ENCODE measurements at places on chromosomes 2 and 18.
A peak's percentile ranks its signal among the peaks of the same experiment; 100 is the strongest.

- DNase-seq = no peak
Measured at GRCh38 chr2:28269019-28269784, 123.5 kb upstream of the FOSL2 start.

DNA sequence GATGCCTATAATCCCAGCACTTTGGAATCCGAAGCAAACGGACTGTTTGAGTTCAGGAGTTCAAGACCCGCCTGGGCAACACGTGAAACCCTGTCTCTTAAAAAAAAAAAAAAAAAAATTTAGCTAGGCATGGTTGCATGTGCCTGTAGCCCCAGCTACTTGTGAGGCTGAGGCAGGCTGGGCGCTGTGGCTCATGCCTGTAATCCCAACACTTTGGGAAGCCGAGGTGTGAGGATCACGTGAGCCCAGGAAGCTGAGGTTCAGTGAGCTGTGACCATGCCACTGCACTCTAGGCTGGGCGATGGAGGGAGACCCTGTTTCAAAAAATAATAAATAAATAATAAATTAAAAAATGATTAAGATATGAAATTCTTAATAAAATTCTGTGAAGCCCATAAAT, 9.0 kb upstream of the STRN start:
- no peak for DNase-seq

DNA sequence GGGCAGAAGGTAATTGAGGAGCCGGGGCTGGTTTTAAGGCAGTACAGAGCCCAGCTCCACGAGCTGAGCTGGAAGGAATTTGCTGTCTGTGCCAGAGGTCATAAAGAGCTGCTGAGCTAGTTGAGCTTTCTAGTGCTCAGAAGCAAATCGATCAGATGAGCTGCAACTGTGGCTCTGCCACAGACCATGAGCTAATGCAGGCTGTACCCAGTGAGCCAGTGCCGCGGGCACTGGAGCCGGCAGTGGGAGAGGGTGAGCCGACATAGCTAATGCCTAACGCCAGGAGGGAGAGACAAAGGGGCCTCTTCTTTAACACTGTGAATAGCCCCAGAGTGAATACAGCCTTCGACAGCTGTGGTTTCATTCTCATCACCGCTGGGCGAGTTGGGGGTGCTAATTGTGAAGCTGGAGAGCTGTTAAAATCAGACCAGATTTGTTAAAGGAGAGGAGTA, 410.1 kb upstream of the TCF4 start:
- DNase-seq = peak; percentile 84

DNA sequence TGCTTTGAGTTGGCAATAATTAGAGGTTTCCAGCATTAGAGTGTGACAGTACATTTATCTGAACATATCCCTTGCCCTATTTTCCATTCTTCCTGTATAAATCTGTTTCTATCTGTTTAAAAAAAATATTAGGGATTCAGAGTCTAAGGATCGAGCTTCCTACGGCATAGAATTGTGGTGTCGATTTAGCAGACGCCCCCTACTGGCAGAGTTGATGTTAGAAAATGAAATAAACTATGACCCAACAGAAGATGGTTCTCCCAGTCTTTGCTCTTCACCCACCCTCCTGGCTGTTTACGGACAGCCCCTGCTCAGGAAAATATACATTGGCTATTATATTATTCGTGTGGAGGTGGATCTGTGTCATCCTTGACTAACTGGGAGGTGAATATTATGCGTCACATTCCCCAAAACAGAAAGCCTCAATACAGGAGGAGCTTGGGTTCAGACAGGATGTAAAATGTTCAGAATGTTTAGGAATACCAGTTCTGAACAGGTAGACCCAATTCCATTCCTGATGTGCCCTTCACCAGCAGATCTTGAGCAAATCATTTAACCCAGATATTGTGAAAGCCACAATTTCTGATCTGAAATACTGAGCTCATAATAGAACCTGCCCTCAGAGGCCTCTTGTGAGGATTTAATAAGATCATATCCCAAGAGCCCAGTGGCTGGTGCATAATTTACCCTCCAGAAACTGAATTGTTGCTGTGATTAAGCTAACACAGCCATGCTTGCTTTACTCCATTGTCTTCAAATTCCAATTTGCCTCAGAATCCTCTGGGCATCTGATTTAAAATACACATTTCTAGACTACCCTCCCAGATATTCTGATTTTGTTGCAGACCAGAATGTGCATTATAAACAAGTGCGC, 10.8 kb upstream of the ERMN start:
- DNase-seq = no peak

GRCh38 chr2:83747141-83747540, 711.9 kb downstream of the SUCLG1 start:
- no peak for DNase-seq

DNA sequence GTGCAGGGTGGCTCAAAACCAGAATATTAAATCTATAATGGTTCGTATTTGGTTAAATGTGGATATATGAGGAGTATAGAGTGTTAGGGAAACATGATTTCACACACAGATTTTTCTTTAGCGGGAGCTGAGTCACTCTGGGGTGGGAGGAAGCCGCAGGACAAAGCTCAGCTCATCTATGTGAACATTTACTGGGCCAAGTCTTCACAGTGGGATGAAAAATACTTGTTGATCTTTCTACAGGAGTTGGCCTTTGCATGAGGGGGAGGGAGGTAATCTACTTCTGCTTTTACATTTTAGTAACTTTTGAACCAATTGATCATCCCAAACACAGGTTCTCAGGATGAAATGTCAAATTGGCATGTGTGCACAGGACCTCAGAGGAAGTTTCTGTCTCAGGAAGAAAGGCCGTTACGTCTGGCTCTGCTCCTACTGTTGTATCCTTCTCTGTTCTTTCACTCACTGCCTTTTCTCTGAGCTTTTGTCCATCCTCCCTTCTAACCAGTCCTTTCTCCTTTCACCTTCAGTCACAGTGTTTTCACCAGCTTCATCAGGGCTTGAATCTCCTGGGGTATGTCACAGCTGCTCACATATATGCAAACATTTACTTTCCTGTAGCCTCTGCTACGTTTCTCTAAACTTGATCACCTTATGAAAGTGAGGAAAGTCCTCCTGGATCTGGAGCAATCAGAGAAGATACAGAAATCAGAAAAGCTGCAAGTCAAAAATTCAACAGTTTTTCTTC, 943.3 kb upstream of the FANCL start:
- no peak for DNase-seq

DNA sequence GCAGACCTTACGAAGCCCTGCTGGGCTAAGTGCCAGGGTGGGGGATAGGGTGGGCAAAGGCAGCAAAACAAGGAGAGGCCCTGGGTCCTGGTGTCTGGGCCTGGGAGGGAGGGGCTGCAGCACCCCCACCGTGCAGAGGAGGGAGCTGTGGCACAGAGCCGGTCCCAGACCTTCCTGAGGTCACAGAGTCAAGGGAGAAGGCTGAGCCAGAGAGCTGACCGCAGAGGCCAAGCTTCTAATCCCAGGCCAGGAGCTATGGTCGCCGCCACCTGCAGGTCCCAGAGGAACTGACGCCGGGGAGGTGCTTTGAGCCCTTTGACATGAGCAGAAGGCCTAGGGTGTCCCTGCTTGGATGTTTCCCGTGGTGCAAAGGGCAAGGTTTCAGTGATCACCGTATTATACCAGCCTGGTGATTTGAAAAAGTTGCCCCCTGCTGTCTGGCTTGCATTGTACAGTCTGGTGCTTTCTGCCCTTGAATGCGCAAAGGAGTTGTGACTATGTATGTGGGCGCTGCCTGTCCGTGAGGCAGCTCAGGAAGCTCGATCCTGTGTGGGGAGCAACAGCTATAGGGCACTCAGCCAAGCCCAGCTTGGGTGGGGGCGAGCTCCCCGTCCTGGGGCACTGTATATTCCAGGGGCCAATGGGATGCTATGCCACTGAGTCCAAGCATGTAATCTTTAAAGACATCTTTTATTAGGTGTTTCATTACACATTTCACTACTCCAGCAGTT, 44.3 kb downstream of the EDAR start:
- DNase-seq = no peak

DNA sequence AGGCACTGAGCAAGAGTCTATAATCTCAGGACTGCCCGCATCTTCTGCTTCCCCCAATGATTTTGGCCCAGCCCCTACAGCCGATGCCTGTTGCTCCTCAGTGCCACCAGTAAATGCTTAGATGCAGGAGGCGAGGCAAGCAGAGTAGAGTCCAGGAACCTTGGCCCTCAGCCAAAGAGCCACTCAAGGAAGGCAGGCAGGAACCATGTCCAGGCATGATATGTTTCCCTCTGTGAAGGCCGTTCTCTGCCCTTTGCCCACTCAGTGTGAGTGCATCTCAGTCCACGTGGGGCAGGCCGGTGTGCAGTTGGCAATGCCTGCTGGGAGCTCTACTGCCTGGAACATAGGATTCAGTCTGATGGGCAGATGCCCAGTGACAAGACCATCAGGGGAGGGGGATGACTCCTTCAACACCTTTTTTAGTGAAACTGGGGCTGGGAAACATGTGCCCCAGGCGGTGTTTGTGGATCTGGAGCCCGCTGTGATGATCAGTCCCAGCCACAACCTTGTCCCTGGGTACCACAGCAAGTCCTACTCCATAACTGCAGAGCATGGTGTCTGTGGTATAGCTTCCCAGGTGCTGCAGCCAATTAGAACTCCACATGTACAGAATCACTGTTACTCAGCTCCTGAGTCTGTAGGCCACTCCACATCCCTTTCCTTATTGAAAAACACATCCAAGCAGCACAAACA, 9.7 kb upstream of the DNAJB2 start:
- DNase-seq = no peak

DNA sequence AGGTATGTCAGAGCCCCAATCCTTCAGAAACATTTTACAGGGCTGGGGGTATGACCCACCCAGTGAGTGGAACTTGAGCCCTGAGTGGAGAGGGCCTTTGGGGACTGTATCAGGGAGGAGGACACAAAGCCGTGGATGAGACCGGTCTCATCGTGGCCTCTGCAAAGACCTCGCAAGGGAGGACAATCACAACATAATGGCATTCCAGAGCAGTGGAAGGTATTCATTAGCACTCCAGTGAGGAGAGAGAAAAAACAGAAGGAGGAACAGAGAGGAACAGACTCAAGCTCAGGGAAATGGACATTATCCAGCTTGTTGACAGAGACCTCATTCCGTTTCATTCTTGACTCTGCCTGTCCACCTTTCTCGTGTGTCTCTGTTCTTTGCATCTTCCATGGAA, 38.8 kb upstream of the CTAGE1 start:
- DNase-seq = peak; percentile 8

GRCh38 chr2:58992062-58992706, 751.1 kb upstream of the FANCL start:
- peak; percentile 92 for DNase-seq

DNA sequence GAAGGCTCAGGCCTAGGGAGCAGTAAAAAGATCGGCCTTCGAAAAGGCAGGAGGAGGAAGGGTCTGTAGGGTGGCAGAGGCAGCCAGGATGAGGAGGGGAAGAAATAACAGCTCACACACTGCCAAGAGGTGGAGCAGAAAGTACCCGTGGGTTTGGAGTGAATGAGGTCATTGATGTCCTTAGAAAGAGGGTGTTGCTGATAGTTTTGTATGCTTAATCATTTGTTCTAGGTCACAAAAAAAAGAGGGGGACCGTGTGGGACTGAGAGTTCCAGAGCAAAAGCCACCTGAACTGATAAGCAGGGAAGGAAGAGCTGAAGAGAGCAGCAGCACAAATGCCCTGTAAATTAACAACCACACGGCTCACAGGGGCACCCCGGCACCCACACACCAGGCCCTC, 140.4 kb downstream of the FAM161A start:
- DNase-seq = no peak

- peak; percentile 77 for DNase-seq
Measured at GRCh38 chr18:13136904-13137669, 81.5 kb upstream of the LDLRAD4 start.

- DNase-seq = peak; percentile 73
Measured at GRCh38 chr18:54774981-54775665, 53.2 kb upstream of the RAB27B start.

GRCh38 chr2:170144761-170145160, 33.2 kb upstream of the MYO3B start:
- DNase-seq = no peak

GRCh38 chr18:63378919-63379638, 12.1 kb upstream of the KDSR start:
- DNase-seq = no peak

GRCh38 chr2:238591732-238592131, 165.0 kb downstream of the ASB1 start:
- no peak for DNase-seq

DNA sequence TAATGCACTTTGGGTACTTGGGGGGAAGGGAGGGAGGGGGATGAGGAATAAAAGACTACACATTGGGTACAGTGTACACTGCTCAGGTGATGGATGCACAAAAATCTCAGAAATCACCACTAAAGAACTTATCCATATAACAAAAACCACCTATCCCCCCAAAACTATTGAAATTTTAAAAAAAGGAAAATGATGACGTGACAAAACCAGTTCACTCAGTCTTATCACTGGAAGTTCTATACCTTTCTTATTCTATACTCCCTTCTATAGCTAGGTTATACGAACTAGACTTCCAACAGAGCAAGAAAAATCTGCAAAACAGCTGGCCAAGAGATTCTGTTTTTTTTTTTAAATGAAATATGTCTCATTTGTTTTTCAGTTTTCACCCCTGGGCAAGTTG, 20.8 kb downstream of the DYNAP start:
- no peak for DNase-seq

- no peak for DNase-seq
Measured at GRCh38 chr2:138500592-138501424, 762 bp upstream of the SPOPL start.

- no peak for DNase-seq
Measured at GRCh38 chr18:51074605-51075004, 44.6 kb downstream of the SMAD4 start.

GRCh38 chr2:222707689-222708273, 36.3 kb downstream of the MOGAT1 start:
- no peak for DNase-seq

GRCh38 chr2:122758967-122759366, 1003.5 kb downstream of the TSN start:
- no peak for DNase-seq

DNA sequence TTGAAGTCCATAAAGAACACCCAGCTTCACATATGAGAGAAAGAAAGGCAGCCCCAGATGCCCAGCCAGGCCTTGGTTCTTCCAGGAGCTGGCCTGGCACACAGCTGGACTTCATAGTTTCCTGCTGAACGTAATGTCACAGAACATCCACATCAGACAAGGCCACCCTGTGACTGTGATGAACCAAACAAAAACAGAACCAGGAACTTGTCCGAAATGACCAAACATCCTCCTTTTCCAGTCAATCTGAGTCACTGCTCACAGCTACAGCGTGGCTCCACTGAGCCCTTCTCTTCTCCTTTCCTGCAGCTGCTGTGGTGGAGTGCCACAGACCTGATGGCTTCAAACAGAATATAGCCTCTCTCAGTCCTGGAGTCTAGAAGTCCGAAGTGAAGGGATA, 45.4 kb upstream of the PAPOLG start:
- DNase-seq = no peak
